ENCODE measurements at places on chromosomes 5 and 9. TPM values are rescaled to one million over a fixed set of nuclear protein-coding genes. Genes with fewer than 3 reads are reported as not detected.

DNA sequence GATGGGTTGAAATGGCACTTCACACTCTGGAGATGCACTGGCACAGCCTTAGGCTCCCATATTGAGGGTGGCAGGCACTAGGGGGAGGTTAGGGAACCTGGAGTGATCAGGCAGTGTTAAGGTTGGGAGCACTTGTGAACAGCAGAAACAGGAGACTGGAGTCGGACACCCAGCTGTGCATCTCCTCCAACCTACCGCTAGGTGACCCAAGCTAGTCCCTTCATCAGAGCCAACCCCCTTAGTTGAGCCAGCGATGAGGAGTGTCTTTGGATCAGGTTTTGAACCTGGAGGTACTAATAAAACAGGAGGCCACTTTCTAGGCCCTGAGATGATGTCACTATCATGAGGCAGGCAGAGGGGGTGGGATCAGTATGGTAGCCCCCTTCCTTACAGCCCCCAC lies 1.7 kb downstream of the ACTL7B start:
- DNase-seq = no peak

DNA sequence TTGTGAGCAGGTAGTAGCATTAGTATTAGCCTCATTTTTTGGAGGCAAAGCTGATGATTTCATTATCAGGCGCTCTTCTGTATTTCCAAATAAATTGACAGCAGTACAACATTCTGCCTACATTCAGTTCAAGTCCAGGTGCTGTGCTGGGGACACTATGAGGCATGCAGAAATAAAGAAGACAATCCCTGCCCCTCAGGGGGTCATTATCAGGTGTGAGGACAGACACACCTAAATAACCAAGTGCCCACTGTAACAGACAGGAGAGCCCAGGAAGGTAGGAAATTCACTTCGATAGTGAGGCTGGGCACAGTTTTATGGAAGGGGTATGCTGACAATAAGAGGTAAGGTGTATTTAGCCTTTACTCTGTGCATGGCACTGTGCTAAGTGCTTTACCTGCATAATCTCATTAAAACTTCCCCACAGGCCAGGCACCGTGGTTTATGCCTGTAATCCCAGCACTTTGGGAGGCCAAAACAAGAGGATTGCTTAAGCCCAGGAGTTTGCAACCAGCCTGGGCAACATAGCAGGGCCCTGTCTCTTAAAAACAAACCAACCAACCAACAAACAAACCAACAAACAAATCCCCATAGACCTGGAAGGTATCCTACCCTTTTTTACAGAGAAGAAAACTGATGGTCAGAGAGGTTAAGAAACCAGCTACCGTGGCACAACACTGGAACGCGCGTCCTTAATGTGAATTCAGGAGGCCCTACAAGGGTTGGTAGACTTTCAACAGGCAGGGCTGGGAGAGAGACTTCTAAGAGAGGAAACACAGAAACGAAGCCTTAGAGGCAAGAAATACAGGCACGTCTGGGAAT lies 17.5 kb upstream of the GPX3 start:
- DNase-seq = no peak

GRCh38 chr9:75438716-75439115 lies 350.4 kb downstream of the OSTF1 start:
- DNase-seq = no peak

- DNase-seq = no peak
Observed at GRCh38 chr5:125891061-125891725, 532.0 kb upstream of the GRAMD2B start.

- DNase-seq = no peak
Observed at GRCh38 chr5:45094876-45095440, 286.2 kb downstream of the MRPS30 start.

GRCh38 chr5:97670447-97670846 lies 487.4 kb upstream of the RIOK2 start:
- no peak for DNase-seq

- DNase-seq = no peak
Observed at GRCh38 chr9:87497080-87497603, 525 bp upstream of the DAPK1 start.

DNA sequence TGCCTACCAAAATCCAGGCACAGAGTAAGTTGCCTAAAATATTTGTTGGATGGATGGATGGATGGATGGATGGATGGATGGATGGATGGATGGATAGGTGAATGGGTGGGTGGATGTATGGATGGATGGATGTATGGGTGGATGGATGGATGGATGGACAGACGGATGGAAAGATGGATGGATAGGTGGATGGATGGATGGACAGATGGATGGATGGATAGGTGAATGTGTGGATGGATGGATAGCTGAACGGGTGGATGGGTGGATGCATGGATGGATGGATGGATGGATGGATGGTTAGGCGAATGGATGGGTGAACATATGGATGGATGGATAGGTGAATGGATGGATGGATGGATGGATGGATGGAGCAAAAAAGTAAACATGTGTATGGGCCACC lies 131.9 kb downstream of the GABBR2 start:
- no peak for DNase-seq

GRCh38 chr5:158375531-158375930 lies 516.6 kb upstream of the CLINT1 start:
- DNase-seq = no peak

GRCh38 chr5:124823380-124823779 lies 76.9 kb upstream of the ZNF608 start:
- no peak for DNase-seq

- no peak for DNase-seq
Observed at GRCh38 chr9:91935805-91936514, 14.1 kb downstream of the ROR2 start.

GRCh38 chr9:97555164-97555563 lies 53.7 kb downstream of the TMOD1 start:
- DNase-seq = peak; percentile 72

- DNase-seq = no peak
Observed at GRCh38 chr5:65695896-65696295, 26.0 kb downstream of the SGTB start.

DNA sequence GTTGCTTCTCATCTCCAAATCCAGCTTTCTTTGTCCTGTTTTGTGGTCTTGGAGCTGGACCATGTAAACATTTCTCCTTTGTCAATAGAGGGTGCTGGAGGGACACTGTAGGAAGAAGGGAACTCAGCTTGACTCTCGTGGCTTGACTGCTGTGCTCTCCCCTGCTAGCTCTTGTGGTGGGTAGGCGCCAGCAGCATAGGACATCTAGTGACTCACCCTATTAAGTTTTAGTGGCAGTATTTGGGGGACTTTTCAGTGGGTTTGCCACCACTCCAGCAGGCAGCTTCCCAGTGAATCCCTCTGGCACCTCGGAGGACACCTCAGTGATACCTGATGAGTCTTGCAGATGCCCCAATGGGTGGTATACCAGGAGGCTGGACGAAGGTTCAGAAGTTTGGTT lies 97.8 kb downstream of the TSSK1B start:
- no peak for DNase-seq

GRCh38 chr5:16615741-16616535 lies 859 bp downstream of the RETREG1 start:
- DNase-seq = no peak

DNA sequence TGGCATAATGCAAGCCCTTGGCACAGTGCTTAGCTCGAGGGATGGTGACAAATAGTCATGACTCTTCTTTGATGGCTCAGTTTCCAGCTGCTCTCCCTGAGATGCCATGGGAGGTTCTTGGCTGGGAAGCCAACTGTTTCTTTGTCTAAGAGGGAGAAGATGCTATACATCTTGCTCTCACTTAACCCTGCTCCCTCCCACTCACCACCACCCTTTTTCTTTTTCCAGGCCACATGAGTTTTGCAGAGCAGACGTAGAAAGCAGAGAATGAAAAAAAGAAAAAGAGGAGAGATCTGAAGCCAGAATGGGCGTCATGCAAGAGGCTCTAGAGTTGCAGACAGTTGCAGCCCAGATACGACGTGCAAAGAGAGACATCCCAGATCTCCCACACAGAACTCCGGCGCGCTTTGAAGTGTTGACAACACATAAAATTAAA lies 160.5 kb downstream of the FGF18 start:
- DNase-seq = peak; percentile 67

- DNase-seq = no peak
Observed at GRCh38 chr5:15116996-15117395, 245.4 kb upstream of the ANKH start.

- DNase-seq = no peak
Observed at GRCh38 chr5:150571836-150572235, 63.9 kb downstream of the NDST1 start.

DNA sequence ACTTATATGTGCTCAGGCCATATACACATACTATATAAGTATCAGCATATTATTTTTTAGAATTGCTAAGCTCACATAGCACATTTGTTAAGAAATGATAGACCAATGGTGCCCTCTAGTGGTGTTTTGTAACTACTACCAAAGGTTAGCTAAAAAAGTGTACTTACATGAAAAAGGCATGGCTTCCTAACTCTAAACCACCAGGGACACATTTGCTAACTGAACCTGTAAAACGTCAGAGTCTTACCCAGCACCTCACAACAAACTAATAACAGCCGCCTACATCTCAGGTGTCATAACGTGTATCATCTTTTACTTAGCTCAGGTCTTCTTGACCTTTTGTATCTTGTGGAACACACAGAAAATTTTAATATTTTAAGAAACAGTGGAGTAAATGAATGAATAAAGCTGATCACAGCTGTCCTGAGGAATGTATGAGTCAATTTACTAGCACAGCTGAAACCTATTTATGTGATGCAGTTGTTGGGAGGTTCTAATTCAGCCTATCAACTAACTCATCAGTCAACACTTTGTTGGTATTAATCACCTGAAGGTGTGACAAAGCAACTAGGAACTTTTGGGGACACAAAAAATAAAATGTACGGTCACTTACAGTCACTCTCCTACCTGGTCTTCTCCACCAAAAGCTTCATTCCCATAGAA lies 72.9 kb downstream of the BAAT start:
- DNase-seq = no peak

DNA sequence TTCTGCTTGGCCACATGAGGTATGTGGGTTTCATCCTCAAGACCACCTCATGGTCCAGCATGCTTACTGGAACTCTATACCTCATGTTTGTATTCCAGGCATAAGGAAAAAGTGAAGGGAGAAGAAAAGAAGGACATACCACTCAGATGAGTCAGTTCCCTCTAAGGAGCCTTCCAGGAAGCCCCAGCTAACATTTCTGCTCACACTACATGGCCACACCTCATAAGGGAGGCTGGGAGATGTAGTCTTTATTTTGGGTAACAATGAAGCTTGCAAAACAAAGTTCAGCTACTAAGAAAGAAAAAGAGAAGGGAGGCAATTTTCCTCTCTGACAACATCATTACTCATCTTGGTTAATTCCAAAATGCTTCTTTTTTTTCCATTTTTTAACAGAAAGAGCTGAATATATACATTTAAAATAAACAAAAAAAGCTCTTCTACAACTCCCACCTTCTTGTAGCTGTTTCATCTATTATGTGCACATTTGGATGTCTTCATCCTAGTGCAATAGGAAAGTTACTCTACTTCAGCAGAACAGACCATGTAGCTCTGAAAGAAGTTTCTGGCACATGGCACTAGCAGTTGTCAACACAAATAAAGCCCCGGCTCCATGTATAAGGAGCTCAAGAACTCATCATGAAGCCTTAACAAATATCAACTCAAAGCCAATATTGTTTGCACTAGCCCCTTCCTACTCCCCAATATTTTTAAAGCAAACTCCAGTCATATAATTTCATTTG lies 123.6 kb upstream of the CCDC112 start:
- no peak for DNase-seq

DNA sequence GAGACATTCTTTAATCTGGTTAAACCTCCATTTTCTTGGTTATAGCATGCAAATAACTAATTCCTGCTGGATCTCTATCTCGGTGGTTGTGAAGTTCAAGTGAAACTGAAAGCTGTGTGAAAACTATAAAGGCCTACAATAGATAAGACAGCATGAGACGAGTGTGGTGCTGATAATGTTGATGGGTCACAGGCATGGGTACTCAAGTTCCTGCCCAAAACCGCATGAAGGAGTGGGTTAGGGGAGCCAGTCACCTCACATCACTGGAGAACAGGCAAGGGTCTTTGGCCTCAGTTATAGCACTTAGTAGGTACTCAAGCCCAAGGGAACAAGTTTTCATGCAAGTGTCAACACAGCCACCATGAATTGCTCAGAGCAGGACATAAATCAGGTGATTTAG lies 16.7 kb downstream of the HMHB1 start:
- no peak for DNase-seq

GRCh38 chr5:59158637-59159391 lies 575.9 kb downstream of the RAB3C start:
- no peak for DNase-seq

DNA sequence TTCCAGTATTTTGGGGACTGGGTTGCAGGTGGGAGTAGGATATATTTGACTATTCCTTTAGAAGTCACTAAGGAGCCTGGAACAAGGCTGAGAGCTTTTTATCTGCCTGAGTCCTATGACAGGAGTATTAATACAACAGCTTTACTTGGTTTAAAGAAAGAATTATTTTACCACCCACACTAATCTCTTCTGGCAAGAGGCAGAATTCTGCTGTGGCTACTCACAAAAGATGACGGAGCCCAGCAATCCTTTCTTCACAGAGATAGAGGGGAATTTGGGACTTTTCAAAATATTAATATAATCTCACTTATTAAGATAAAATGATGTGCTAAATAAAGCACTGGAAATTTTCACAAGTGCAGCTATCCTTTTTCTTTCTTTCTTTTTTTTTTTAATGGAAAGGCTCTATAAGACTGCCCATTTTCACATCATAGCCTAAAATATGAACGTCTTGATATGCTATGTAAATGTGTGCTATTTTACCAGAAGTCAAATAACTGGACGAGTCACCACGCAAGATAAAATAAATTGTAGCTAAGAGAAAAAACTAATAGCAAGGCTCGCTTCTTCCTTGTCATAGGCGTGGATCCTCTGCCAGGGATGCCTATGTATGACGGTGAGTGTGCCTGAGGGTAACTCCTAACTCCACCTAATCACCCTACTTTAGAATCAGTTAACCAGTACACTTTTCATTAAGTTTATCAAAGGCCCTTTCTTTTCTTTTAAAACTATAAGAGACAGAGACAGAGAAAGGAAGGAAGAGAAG lies 76.3 kb downstream of the ZNF608 start:
- no peak for DNase-seq

- no peak for DNase-seq
Observed at GRCh38 chr5:79081779-79082178, 12.2 kb downstream of the BHMT2 start.

DNA sequence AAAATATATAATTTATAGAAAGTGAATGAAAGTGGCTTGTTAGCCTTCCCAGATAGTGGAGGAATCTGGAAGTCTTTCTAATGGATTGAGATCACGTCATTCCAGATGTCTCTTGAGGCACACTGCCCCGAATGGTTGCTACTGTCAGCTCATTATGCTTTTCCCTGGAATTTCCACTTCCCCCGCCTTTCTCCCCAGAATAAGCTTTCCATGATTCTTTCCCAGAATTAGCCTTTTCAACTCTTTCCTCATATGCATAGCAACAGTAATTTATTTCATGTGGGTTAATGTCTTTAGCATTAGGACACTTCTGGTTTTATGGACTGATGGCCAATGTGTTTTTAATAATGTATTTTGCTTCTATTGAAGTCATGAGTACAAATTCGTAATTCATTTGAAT lies 81.5 kb downstream of the PALM2AKAP2 start:
- DNase-seq = peak; percentile 64

The ERAP2 gene
- total RNA-seq = 7.4 TPM

The PCDHB13 gene
- total RNA-seq = 2.5 TPM

The MUSK gene
- 1.3 TPM for total RNA-seq

The CCDC180 gene
- 4.9 TPM for total RNA-seq

The TCF7 gene
- total RNA-seq = 1.2 TPM

The CYLC2 gene
- total RNA-seq = not detected

The LRRC19 gene
- not detected for total RNA-seq
